ENCODE measurements at places on chromosomes 5 and 9.

DNA sequence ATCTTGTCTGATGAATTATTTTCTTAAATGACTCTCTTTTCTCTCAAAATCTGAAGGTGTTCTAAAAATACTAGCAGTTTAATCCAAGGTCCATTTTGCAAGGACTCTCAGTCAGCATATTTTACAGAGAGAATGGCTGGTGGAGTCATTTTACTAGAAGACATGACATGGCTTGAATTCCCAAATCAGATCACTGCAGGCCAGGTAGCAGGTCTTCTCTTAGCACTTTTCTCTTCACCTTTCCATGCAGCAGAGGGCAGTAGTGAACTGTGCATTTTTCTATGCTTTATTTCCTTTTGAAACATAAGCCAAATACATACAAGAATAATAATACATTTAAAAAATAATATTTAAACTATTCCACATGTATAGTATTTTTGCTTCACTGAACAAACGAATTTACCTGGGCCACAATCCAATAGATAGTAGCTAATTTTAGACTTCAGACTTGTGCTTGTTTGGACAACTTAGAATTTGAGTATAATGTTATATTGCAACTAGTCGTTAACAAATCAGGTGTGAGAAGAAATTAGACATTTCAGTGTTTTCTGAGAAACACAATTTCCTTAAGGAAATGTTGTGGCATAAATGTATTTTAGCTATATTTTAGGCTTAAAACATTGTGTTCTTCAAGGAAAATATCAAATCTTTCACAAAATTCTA, 289.4 kb upstream of the DAB2 start:
- no peak for DNase-seq

- DNase-seq: no peak
Measured at GRCh38 chr9:82410306-82410705, 421.7 kb downstream of the SPATA31D1 start.

DNA sequence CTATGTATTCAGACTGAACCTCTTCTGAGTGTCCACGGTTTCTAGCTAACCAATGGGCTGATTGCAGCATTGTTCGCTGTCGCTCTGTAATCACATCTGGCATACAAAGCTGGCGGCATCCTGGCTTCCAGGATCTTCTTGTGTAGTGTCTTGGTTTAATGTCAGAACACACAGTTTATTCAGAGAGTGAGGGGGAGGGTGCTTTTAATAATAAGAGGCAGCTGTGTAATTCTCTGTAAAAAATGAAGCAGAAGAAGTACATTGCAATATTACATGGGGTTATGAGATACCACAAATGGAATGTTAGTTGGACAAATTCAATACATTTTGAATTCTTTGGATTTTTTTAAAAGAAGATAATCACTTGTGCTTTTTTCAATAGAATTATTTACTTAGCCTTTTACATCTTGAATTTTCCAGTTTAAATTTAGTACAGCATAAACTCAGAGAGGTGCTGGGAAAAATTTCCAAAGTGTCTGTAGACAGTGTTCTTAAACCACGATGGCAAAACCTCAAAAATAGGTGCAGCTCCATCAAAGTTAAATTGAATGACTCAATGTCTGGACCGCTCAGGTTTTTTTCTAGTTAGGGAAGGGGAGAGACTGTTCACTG, 206.0 kb downstream of the PCSK1 start:
- DNase-seq: no peak

DNA sequence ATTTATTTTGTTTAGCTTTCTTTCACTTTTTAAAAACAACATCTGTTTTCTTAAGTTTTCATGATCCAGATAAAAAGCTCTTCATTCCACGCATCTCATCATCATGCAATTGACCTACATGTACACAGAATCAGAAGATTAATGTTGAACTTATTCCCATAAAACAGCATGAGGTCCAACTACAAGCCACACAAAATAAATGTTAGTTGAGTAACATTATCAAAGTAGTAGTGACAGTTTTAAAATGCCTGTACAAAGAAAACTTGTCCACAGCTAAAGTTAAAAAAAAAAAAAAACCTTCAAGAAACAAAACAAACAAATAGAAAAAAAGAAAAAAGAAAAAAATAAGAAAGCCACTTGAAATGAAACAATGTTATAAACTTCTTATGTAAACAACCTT, 846.3 kb downstream of the TLE1 start:
- no peak for DNase-seq

GRCh38 chr9:100597236-100597635, 19.4 kb downstream of the CAVIN4 start:
- DNase-seq: no peak
